Naive thymus-derived CD8-positive, alpha-beta T cell (primary cell): ENCODE measurements at places on chromosomes 2 and 18.

DNA sequence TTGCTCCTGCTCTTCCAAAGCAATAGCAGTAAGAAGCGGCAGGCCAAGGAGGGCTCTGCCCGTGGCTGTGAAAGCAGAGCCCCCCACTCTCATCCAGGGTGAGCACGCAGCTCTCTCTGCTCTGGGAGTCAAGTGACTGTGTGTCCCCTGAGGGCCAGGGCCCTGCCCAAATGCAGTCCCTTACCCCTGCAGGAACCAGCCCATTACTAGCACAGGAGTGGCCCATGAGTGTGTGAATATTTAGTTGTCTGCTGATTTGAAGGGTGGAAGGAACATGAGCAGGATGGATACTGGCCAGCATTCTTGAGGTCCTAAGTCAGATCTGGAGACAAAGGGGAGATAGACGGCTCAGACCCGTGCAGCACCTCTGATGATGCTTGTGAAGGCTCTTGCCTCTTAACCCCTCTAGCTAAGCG is 69.7 kb upstream of the FOSL2 start:
- DNase-seq = no peak

GRCh38 chr2:79179036-79179435 is 19.5 kb upstream of the REG3A start:
- no peak for DNase-seq

GRCh38 chr2:8157621-8158430 is 524.0 kb upstream of the ID2 start:
- DNase-seq = no peak

DNA sequence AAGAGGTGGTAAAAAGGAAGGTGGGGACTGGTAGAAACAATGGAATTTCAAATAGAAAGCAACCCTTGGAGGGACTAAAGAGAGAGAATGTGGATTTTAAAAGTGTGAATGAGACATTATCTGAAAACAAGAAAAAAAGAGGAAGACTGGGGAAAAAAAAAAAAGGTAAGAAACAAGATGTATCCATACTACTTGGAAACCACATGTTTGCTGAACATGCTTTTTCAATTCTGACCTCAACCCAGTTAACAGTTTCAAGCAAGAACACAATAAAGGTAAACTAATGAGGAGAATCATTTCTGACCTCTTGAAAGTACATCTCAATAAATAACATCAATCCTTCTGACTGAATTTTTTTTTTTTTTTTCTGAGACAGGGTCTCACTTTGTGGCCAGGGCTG is 2.6 kb downstream of the FARSB start:
- DNase-seq = no peak

DNA sequence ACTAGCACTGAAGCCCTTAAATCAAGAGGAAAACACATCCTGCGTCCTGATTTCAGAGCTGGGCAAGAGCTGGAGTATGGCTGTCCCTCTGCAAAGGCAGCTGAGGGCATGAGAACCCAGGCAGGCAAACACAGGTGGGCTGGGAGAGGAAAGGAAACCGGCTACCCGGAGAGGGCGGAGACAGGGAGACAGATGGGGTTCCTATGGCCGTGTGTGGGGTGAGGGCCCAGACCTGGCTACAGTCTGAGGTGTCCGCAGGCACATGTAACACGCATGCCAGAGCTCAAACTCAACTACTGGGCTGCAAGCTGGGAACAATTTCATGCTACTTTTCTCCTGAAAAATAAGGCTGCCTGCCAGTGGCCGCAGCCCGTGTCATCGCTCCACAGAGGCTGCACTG is 2.7 kb downstream of the COPS9 start:
- no peak for DNase-seq

- peak; percentile 74 for DNase-seq
These were observed 125.7 kb downstream of the HDAC4 start for GRCh38 chr2:239275044-239275685.

DNA sequence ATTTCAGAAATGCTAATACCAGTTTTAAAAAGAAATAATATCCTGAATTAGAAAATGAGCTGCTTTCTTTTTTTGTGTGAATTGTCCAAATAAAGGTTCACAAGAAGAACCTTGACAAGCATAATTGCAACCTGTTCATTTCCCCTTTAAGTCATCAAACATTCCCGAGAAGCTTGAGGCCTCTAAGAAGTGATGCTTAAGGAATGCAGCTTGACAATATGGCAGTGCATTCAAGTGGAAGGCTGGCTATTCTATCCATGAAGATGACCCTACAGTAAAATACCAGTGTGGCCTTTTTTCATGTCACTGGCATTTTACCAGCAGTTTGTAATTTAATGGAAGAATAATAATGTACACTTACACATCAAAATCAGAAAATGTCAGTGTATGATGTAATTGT is 216.7 kb downstream of the CTNNA2 start:
- DNase-seq = no peak

- no peak for DNase-seq
These were observed 230.4 kb upstream of the HS6ST1 start for GRCh38 chr2:128549094-128549493.

DNA sequence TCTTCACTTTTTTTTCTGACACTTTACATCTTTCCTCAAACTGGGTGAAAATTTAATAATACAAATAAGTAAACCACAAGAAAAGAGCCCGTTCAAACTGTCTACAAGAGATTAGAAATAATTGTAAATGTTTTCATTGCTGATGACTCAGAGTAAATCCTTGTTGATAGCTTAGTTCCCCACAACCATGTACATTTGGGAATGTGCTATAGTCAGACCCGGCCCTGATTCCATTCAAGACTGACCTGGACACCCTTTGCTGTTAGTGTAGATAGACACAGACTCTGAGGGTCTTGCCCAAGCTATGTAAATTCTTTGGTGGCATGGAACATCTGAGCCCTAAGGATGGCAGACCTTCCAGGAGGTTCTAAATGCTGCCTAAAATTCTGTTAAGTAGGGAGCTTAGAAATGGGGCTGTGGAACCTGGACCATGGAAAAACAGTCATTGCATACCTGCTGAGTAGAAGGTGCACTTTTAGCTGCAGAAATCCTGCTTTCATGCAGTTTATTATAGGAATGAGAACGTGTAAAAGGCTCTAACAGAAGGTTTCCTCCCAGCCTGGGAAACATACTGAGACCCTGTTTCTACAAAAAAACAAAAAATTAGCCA is 3.7 kb downstream of the MALT1 start:
- no peak for DNase-seq
